Activated CD4-positive, alpha-beta T cell treated with anti-CD3 and anti-CD28 coated beads, Interleukin-2, Interleukin-6, amounts not matched to agents 100 ng/mL and 50 ng/mL, durations not matched to agents 16 hours and 8 hours (primary cell): ENCODE measurements at places on chromosomes 11 and 22.
A peak's percentile ranks its signal among the peaks of the same experiment; 100 is the strongest.

DNA sequence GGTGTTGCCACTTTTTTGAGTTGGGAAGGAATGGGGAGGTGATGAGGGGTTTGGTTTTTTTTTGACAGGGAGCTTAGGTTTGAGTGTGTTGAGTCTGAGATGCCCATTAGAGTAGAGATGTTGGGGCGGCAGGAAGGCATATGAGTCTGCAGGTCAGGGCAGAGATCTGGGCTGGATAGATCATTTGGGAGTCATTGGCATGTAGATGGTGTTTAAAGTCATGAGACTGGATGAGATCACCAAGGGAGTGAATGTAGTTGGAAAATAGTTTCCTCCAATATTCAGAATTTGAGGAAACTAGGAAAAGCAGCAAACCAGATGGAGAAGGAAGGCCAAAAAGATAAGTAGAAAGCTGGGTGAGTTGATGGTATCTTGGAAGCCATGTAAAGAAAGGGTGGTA, 2.1 kb upstream of the ANAPC15 start:
- no peak for DNase-seq

DNA sequence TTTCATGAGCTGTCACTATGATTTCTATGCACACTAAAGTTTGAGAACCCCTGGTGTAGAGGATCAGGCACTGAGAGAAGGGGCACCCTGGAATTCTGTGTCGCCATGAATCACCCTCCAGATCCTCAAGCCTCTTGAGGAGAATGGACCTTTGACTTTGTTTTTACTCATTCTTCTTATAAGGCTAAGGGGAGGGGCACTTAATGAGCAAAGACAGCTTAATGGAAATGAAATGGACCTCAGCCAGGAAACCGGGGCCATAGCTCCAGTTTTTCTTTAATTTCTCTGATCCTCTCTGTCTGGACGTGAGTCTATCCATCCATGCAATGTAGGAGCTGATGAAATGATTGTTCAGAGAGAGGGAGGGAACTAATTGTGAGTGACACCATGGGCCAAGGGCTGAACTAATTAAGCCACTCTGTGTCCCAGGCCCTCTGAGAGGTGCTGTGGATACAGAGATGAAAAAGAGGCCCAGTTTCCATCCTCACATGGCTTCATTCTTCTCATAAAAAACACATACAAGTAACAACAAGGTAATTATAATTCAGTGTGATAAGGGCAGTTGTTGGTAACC, 32.8 kb downstream of the OR2AT4 start:
- DNase-seq = no peak

- no peak for DNase-seq
Measured at GRCh38 chr11:121889931-121890330, 226.1 kb downstream of the BLID start.

- no peak for DNase-seq
Measured at GRCh38 chr11:8332196-8332595, 68.5 kb upstream of the LMO1 start.

- peak; percentile 79 for DNase-seq
Measured at GRCh38 chr11:110311783-110312579, 15.6 kb upstream of the RDX start.

- DNase-seq = peak; percentile 39
Measured at GRCh38 chr11:96246718-96247552, 96.1 kb downstream of the MAML2 start.

GRCh38 chr22:44445731-44446130, 52.3 kb downstream of the RTL6 start:
- DNase-seq = no peak

DNA sequence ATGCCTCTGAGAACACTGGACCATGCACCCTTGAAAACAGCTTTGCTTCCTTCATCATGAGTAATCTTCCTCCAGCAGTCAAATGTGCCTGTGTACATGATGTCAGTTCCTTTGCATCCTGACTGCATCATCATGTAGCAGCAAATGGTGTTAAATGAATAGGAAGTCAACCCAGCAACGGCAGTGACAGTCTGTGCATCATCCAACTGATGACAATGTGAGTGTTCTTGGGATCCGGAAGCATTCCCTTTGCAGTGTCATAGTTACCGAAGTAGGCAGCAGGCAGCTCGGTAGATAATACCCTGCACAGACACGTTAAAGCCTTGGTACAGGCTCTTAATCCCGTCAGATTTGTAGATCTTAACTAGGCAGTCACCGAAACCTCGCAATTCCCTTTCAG, 2.5 kb downstream of the WBP2NL start:
- no peak for DNase-seq

GRCh38 chr11:47184711-47185304, 1.4 kb downstream of the PACSIN3 start:
- no peak for DNase-seq

DNA sequence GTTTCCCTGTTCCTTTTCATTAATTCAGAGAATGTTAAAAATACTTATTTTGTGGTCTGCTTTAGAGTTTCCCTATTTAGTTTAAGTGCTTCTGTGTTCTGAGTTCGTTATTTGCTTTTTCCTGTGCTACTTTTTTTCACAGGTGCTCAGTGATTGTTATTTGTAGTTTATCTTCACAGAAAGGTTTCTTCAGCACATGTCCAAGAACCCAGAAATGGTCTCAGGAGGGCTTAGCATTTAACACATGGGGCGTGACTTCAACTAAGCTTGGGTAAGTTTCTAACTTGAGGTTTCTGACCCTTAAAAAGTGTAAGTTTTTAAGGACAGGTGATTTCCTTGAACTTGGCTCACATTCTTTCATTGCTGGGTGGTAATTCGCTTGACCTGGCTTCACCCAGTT, 157.3 kb downstream of the AASDHPPT start:
- no peak for DNase-seq

GRCh38 chr22:32522237-32522636, 47.6 kb downstream of the FBXO7 start:
- no peak for DNase-seq

DNA sequence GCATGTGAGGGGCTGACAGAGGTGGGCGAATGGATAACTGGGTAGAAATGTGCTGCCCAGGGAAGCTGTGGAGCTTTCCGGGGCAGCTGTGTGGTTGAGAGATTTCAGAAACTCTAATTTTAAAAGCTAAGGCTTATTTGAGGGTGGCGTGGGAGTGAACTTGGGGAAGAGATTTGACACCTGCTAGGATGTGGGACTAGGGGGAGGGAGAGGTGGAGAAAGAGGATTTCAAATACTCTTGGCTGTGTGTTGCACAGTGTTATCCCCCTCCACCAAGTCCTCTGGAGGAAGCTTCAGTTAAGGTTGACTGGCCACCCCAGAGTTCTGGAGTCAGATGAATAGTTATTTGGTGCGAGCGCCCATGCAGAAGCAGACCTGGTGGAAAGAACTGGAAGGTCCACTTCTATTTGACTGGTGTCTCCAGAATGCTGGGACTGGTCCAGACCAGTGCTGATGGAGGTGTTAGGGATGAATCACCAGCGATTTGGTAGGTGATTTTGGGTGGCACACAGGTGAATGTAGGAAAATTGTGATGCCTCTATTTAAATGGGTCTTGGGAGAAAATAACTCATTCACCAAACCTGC, 72.8 kb upstream of the ALX4 start:
- DNase-seq = no peak

- no peak for DNase-seq
Measured at GRCh38 chr11:14551380-14551779, 31.2 kb upstream of the PSMA1 start.

DNA sequence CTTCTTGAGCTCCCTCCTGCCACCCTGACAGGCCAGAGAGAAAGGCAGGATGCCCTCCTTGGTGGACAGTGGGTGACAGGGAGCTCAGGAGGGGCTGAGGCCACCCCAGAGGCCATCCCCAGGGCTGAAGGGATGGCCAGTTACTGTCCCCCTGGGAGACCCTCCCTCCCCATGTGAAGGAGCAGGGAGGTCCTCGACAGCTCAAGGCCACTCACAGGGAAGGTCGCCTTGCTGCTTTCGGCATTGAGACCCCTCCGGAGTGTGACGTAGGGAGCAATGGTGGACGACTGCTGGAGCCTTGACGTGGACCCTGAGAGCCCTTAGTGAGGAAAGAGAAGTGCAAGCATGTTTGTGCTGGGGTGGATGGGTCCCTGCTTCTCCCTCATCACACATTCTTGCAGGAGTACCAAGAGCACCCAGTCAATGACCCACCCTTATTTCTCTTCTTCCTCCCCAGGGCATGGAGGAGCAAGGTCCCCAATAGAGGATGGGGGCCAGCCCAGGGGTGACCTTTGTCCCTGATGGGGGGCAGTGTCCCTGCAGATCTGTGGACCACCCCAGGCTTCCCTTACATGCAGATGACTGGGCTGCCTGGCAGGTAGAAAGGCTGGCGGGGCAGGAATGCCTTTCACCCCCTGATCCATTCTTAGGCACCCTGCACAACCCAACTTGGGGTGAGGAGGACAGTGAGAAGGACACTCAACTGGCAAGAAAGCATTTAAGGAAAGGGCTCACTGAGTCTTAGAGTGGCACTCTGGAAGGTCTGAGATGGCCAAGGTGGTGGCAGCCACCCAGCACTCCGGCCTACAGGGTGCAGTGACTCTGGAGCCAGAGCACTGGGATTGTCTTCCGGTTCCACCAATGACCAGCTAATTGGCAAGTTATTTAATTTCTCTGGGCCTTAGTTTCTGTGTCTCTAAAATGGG, 51.4 kb downstream of the C11orf58 start:
- no peak for DNase-seq

GRCh38 chr11:19290356-19290755, 49.6 kb upstream of the E2F8 start:
- no peak for DNase-seq

- DNase-seq = no peak
Measured at GRCh38 chr11:75469785-75470405, 36.9 kb upstream of the KLHL35 start.

GRCh38 chr11:18590571-18590970, 2.0 kb upstream of the UEVLD start:
- DNase-seq = peak; percentile 7

- no peak for DNase-seq
Measured at GRCh38 chr22:40312050-40312449, 34.2 kb upstream of the ADSL start.

DNA sequence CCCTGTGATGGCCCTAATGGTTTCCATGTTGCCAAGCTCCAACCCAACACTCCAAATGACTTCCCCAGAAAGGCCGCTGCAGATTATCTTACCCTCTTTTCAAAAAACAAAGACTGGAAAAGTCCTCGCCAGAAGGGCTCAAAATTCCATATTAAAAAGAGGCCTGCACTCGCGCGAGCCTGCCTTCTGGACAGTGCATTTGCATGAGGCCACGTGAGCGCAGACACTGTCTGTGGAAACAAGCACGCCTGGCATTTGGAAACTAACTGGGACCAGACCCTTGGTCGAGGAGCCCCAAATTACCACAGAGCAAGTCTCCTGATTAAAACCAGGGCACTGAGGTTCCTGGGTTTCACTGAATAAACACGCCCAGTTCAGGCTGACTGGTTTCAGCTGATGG, 42.9 kb downstream of the ABTB2 start:
- no peak for DNase-seq

DNA sequence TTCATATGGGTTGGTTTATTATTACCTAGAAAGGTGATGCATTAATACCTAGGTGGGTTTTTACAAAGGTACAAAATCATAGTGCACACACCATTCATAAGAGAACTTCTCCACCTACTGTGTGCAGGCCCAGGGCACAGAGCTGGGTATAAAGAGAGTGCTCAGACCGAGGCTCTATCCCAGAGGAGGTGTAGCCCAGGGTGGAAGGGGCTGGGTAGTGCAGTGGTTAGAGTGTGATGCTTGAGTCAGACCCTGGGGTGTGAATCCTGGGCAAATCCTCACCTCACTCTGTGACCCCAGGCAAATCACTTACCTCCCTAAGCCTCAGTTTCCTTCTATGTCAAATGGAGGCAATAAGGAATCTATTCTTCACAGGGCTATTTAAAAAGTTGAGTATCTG, 32.2 kb downstream of the PARVG start:
- DNase-seq = no peak

- no peak for DNase-seq
Measured at GRCh38 chr11:26329206-26329605, 2.7 kb upstream of the ANO3 start.
